ENCODE measurements at places on chromosomes 5 and 9.

DNA sequence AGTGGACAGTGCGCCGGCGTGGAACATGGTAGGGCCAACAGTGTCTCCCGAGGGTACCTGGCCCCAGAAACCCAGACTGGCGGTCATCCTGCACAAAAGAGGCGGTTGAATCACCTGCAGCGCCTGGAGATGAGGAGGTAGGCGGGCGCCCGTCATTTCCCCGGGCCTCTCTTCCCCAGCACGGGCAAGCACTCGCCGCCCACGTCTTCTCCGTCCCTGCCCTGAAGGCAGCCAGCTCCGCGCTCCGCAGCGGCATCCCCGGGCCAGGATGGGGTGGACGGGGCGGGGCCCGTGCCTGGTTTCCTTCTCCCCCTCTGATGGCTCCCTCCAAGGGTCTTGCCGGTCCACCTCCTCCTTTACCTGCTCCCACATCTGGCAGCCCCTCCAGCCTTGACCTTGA, 27.1 kb upstream of the N4BP3 start:
- no peak for DNase-seq

GRCh38 chr9:20095430-20096092, 306.7 kb upstream of the SLC24A2 start:
- no peak for DNase-seq

- DNase-seq, result no peak
Measured at GRCh38 chr9:34687276-34688030, 3.6 kb downstream of the CCL19 start.

DNA sequence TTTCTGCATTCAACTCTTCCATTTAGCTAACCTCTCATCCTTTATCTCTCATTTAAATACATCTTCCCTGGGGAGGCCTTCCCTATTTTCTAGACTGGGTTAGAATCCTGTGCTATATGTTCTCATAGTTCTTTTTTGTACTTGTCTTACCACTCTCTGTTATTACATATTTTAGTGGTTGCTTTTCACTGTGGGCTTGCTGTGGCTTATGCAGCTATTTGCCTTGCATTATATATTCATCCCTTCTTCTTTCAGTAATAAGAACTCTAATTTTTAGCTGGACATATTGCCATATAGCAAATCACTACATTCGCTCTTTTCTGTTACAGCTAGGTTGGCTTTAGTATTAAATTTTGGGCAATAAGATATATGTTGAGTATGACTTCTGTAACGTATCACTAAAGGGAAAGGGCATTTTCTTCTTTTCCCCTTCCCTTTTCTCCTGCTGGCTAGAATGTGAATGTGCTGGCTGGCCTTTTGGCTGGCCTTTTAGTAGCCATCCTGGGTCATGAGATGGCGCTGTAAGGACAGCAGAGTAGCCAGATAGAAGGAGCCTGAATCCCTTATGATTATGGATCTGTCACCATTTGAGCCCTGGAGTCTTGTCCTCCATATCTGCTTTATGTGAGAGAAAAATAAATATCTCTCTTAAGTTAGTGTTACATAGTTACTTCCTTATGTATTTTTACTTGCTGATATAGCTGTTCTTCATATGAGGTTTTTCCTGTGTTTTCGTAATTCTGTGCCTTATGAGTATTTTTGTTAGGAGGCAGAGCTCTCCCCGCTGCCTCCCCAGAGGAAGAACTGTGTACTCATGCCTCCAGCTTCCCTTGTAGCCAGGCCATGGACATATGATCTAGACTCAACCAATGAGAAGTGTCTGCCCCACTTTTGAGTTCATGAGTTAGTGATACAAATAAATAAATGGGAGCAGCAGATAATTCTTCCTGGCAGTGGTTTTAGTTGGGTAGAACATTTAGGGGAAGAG, 65.8 kb downstream of the NDUFAF2 start:
- DNase-seq, result no peak

DNA sequence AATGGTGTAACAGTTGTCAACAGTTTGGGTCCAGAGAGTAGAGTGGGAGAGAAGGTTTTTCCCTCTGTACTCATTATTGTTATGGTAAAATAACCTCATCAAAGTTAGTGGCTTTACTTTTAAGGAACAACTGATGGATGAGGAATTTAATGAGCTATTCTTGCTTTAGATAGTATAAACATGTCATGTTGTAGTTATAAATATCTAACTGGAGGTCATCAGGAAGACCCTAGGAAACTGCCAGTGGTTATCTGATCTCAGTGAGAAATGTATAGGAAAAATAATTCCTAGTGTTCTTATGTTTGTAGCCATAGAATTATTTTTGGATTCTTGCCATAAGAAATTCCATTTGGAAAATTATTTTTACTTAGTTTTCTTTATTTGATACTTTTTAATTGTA, 4.1 kb downstream of the ERCC6L2 start:
- DNase-seq, result no peak

DNA sequence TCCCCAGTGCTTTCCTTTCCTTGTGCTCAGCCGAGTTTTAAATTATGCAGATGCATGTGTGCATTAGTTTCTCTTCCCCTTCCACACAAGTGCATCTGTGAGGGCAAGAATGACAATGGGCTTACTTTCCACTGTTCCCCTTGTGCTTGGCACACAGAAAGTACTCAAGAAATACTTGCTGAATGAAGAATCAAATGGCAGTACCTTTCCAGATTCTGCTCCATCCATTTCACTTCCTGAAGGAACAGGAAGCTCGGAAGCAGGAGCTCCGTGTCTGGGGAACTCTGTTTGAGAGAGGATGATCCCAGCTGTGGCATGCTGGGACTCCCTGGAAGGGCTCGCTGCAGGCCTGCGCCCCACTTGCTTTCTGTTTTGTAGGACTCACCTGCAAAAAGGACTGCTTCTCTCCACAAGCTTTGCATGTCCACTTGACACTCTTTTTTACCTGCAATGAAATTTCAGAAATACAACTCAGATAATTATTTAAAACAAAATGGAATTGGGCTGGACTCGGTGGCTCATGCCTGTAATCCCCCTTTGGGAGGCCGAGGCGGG, 5.5 kb downstream of the MRNIP start:
- DNase-seq, result no peak

DNA sequence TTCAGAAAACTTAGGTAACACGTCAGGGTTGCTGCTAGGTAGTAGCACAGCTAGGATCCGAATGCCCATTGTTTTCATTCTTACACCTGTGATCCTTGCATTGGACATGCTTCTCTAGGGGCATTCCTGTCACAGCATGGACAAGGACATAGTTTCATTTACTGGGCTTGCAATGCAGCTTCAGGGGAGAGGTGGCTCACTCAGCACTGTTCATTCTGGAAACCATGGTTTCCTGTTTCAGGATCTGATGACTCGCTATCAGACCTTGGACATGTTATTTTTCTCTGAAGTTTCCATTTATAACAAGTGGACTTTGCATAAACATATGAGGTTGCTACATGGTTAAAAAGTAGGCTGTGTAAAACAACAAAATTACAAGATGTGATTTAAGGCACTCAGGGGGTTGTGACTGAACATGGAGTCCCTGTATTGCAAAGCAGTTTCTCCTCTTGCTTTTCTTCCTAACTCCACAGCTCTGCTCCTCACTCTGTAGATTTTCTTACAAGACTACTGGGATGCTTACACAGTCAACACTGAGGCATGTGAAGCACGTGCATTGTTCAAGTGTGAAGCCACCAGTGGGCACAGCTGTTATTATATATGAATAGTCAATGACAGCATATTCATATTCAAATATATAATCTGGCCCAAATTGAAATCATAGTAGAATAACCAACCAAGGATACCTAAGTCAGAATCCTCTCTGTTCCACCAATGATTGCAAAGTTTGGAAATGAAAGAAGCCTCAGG, 66.1 kb upstream of the STK32A start:
- no peak for DNase-seq

DNA sequence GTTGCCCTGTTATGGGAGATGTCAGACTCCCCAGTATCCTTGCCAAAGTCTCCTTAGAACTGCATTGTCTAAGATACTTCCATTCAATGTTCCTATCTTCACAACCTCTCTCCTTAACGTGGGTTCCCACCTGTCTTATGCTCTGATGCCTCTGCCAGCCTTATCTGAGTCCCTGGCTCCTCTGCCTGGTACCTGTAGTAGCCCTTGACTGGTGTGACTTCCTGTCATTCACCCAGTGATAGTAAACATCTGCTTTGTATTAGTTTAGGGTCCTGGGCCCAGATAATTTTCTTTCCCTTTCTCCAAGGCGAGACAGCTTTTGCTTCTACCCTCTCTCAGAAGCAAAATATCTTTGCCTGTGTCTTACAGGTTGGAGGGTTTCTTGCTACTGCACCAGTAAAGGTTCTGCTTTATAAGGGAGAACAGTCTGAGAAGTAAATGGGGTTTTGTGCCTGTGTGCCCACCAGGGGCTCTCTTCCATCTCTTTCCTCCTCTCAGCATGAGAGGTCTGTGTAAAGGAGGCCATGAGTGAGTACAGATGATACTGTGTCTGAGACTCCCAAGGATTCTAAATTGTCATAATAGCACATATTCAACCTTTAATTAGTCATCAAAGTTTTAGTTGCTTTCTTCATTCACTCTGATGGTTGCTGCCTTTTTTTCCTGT, 220.8 kb downstream of the PRR16 start:
- no peak for DNase-seq

DNA sequence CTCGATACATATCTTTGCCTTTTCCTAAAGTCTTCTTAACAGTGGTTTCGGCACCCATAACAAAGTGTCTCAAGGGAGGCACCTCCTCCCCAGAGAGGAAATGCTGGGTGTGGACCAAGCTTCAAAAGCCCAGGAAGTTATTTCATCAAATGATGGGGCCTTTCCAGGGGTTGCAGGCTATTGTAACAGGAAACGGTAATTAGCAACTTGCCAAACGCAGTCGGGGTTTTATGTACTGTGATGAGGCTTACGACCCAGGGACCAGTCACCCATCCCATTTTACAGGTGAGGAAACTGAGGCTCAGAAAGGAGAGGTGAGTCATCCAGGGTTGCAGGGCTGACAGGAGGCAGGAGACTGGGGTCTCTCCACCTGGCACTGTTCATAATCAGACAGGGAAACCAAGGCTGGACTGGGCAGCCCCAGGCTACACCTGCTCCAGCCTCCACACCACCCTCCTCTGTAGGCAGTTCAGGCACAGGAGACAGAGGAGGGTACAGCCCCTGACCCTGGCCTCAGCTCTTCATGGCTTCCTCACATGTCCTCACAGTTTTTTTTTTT, 30.0 kb upstream of the SUSD3 start:
- no peak for DNase-seq

DNA sequence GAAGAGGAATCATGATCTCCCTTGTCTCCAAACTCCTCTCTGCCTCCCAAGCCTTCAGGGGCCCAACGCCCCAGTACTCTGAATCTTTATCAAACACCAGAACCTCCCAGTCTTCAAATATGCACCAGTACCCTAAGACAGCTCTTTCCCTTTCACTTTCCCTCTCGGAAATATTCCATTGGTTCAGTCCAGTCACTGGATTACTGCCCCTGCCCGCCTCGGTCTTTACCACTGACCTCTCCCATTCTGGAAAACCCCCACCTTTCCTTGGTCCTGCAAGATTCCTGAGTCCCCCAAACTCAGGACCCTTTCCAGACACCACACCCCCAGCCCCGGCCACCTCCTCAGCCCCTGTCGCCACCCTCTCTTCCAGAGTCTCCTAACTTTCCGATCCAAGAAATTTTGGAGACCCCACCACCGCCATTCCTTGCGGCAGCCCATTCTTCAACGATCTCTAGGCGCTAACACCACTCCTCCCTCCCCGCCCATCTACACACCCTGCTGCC, 674 bp downstream of the C5orf15 start:
- no peak for DNase-seq

DNA sequence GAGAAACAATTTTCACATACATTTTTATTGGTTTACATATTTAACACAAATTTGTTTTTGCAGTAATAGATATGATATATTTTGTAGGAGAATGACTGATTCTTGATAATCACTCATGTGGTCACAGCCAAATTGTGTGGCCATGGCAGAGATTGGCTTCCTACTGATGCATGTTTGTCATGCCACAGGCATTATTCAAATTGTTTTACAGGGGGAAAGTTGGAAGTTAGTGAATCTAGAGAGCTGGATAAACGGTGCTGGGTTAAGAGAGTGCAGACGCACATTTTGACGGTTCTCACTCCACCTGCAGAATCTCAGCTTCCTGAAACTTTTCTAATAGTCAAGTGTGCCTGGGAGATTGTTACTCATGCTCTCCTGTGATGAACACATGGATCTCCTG, 91.1 kb upstream of the FBN2 start:
- no peak for DNase-seq

DNA sequence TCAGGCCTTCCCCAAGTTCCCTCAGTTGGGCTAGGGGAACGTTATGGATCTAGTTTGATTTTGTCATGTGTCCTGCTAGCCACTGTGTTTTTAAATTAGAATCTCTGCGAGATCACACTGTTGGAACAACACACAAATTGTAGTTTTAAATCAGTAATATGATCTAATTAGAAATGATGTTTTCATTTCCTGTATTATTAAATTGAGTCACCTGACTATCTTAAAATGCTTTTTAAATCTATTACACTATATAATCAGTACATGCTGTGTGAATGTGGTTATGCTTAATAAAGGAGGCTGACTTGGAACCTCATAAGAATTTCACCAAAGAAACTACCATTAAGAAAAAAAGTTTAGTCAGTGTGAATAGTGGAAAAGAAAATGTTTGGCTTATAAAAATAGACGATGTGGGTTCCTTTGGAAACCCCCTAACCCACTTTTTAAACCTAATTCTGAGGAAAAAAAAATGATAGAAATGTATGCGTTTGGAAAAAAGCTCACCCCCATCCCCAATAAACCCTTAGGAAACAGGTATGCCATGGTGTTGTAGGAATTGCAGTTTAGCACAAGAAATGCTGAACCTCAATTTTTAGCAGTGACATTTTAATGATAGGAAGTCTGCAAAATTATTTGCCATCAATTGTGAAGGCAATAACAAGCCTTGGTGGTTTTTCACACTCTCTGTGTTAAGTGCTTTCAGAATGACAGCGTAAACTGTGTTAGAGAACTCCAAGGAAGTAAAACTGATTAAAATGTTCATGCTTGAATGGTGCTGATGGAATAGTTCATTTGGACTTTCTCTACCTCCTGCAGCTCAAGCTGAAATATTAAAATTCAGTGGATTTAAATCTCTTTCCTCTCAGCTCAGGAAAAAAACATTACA, 59.0 kb downstream of the TLE4 start:
- no peak for DNase-seq

DNA sequence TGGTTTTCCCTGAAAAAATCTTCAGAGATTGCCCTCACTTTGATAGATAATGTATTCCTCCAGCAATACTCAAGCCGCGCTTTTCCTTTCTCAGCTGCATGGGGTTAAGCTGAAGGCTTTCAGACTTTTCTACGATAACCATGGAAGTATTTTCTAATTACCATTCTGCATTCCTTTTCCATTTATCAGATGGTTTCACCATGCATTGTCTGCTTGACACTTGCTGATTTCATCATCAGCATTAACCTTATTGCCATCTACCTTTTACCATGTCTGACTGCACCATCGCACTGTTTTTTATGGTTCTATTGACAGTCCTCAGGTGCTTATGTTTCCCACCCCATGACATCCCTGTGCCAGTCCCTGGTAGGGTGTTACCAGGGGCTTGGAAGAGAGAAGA, 91.6 kb downstream of the DMAC1 start:
- no peak for DNase-seq

Measured in tongue (tissue), 3 donors.